ENCODE measurements at places on chromosomes 11 and 22.

GRCh38 chr11:23063276-23063675 lies 203.0 kb upstream of the CCDC179 start:
- DNase-seq, result no peak

- no peak for DNase-seq
These were observed 44.6 kb upstream of the EHF start for GRCh38 chr11:34576331-34576730.

GRCh38 chr11:47477323-47477722 lies 28.4 kb upstream of the RAPSN start:
- DNase-seq, result no peak

GRCh38 chr22:39949964-39950737 lies 10.0 kb upstream of the TMA7B start:
- no peak for DNase-seq

- DNase-seq, result no peak
These were observed 8.9 kb upstream of the KDM4E start for GRCh38 chr11:95016139-95016538.

Data from bone marrow (tissue), 2 donors.